Endodermal cell (in vitro differentiated cells): ENCODE measurements at places on chromosomes 12 and 14. TPM values are rescaled to one million over a fixed set of nuclear protein-coding genes. Genes with fewer than 3 reads are reported as not detected.

- no peak overlapping the region for H3K4me3 ChIP-seq
- DNase-seq, result no peak
- no peak overlapping the region for H3K27ac ChIP-seq
- peaks cover 89% of the 10 kb centered on the region for H3K36me3 ChIP-seq
- H3K27me3 ChIP-seq, result no peaks in the 10 kb centered on the region
These were observed 315.3 kb downstream of the MED13L start for GRCh38 chr12:115962216-115962615.

MMP19 gene
- 0.40 to 1.1 TPM (median 0.59 TPM) in 3 replicates for total RNA-seq

DNA sequence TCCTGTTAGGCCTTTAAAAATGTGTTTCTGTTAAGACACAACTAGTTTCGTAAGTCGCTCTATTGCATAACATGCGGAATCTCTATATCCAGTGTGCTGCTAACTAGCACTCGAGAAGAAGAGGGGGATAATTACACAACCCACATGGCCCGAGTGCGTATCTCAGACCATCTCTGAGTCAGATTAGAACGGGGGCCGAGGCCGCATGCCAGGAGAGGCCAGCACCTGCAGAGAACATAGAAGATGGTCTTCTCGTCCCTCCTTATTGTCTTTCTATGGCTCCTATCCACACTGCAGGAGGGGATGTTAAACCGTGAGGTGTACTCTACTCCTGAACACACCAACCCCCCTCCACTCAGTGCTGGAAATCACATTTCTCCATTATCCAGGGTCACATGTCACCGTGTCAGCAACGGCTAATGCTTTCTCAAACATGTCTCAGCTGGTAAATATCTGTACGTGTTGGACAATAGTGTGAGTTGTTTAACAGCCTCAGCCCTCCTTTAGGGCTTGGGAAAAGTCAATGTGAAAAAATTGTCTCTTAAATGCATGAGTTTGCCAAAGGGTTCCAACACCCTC lies 56.3 kb downstream of the CCDC88C start:
- no peak for DNase-seq
- H3K4me3 ChIP-seq, result no peak overlapping the region
- no peaks in the 10 kb centered on the region for H3K27me3 ChIP-seq
- no peak overlapping the region for H3K27ac ChIP-seq
- H3K36me3 ChIP-seq, result peaks cover 3% of the 10 kb centered on the region

GRCh38 chr12:6780573-6780972 lies 8.3 kb downstream of the LAG3 start:
- H3K27ac ChIP-seq, result no peak overlapping the region
- peaks cover 6% of the 10 kb centered on the region for H3K27me3 ChIP-seq
- DNase-seq, result peak; percentile 35
- no peak overlapping the region for H3K4me3 ChIP-seq
- peaks cover 4% of the 10 kb centered on the region for H3K36me3 ChIP-seq

GRCh38 chr12:81727391-81727790 lies 31.8 kb downstream of the PPFIA2 start:
- no peak for DNase-seq
- H3K36me3 ChIP-seq, result no peaks in the 10 kb centered on the region
- no peak overlapping the region for H3K4me3 ChIP-seq
- H3K27ac ChIP-seq, result no peak overlapping the region

GRCh38 chr14:79658221-79658620 lies 553.1 kb downstream of the DIO2 start:
- no peak overlapping the region for H3K4me3 ChIP-seq
- no peaks in the 10 kb centered on the region for H3K27me3 ChIP-seq
- peaks cover 9% of the 10 kb centered on the region for H3K4me1 ChIP-seq

KLRC2 gene
- not detected in 3 replicates for total RNA-seq

DNA sequence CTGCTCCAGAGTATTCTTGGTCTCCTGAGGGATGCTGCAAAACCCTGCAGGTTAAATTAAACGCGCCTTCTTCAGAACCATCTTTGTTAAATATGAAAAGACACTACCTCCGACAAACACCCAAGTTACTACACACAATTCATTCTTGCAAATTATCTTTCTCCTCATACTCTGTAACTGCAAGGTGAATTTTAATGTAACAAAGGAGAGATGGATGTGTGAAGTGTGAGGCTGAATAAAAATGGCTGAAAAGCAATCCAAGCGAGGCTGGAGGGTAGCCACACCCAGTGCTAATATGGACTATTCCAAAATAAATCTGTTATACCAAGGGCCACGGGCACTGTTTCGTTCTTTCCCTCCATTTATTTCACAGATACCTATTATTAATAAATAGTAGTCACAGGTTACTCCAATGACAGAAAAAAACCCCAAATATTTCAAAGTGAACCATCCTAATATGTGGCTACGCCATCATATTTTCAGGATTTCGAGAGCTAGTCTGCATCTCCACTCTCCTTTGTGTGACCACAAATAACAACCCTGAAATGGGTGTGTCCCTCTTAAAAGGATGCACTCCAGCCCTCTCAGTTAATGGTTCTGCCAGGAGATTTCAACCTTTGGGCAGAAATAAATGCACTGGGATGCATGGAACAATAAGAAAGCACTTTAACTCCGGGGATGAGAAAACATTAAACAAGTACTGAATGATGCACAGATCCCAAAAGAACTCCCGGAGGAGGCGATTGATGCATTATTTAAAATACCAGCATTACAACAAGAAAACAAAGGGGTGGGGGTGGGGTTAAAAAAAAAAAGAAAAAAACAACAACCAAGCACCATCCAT lies 53.1 kb upstream of the CCDC175 start:
- peaks cover 24% of the 10 kb centered on the region for H3K27me3 ChIP-seq
- no peaks in the 10 kb centered on the region for H3K36me3 ChIP-seq
- no peak for DNase-seq
- H3K27ac ChIP-seq, result no peak overlapping the region

DNA sequence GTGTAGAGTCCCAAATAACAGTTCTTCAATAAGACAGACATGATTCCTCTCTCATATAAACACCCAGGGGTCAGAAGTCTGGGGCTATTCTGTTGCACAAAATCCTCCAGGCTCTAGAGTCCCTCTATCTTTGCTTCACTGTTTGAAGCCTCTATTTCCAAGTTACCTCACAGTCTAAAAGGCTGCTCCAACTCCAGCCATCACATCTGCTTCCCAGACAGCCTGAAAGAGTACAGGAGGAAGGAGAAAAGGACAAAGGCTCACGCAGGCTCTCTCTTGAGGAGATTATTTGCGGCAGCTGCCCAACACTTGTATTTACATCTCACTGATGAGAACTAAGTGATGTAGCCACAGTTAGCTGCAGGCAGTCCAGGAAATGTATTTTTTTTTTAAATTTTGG lies 6.4 kb downstream of the PAPLN start:
- H3K4me1 ChIP-seq, result peaks cover 5% of the 10 kb centered on the region
- no peak overlapping the region for H3K4me3 ChIP-seq
- no peak overlapping the region for H3K27ac ChIP-seq
- no peaks in the 10 kb centered on the region for H3K36me3 ChIP-seq

CLEC2A gene
- not detected in 2 replicates for total RNA-seq

- no peak overlapping the region for H3K4me3 ChIP-seq
- H3K36me3 ChIP-seq, result no peaks in the 10 kb centered on the region
- DNase-seq, result peak; percentile 72
- H3K27me3 ChIP-seq, result no peaks in the 10 kb centered on the region
- no peak overlapping the region for H3K27ac ChIP-seq
- peaks cover 8% of the 10 kb centered on the region for H3K4me1 ChIP-seq
These were observed 25.8 kb downstream of the DACT1 start for GRCh38 chr14:58663494-58664111.

GRCh38 chr12:21819236-21819635 lies 44.7 kb upstream of the KCNJ8 start:
- DNase-seq, result no peak
- no peaks in the 10 kb centered on the region for H3K4me1 ChIP-seq
- no peak overlapping the region for H3K4me3 ChIP-seq
- no peaks in the 10 kb centered on the region for H3K36me3 ChIP-seq
- no peak overlapping the region for H3K27ac ChIP-seq

PRKAB1 gene
- 25.9 and 28.8 TPM in 2 replicates for total RNA-seq

GRCh38 chr12:131959116-131959515 lies 9.4 kb downstream of the EP400 start:
- H3K36me3 ChIP-seq, result peaks cover 22% of the 10 kb centered on the region
- H3K4me3 ChIP-seq, result no peak overlapping the region
- no peaks in the 10 kb centered on the region for H3K4me1 ChIP-seq
- no peaks in the 10 kb centered on the region for H3K27me3 ChIP-seq

MDGA2 gene
- total RNA-seq, result 0.59 to 1.2 TPM (median 0.82 TPM) in 3 replicates

DNA sequence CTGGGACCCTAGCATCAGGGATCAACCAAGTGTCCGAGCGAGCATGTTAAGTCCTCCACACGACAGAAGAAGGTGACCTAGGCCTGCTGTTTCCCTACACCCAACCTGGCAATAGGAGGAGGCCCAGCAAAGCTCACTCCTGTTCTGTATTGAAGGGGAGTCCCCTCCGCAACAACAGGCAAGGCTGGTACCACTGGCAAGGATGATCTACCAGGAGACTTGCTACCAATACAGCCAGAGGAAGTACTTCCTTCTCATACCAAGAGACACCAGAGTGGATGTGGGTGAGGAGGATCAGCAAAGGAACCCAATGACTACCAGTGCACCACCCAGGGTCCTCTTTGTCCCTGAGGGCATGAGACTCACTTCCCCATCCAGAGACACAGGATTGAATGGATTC lies 4.9 kb downstream of the KLRC1 start:
- no peak overlapping the region for H3K4me3 ChIP-seq
- H3K27me3 ChIP-seq, result no peaks in the 10 kb centered on the region
- peak; percentile 38 for DNase-seq
- H3K27ac ChIP-seq, result no peak overlapping the region

DNA sequence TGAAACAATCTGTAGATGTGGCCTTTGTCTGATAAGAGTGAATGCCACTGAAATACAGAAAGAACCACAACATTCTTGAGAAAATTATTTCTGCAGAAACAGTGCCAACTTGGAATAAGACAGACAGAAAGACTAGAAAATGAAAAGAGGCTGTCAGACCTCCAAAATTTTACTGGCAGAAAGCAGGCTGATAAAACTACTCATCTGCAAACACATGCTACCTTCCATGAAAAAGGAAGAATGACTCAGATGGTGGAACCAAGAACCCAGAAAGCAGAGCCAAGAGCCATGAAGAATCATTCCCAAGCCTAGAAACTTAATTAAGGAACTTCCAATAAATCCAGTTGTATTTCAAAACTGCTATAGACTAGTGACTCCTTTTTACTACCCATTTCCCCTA lies 31.9 kb upstream of the OSBPL8 start:
- H3K27ac ChIP-seq, result no peak overlapping the region
- no peaks in the 10 kb centered on the region for H3K4me1 ChIP-seq
- H3K36me3 ChIP-seq, result no peaks in the 10 kb centered on the region
- DNase-seq, result no peak

GLT8D2 gene
- total RNA-seq, result 0.90 and 1.3 TPM in 2 replicates

DNA sequence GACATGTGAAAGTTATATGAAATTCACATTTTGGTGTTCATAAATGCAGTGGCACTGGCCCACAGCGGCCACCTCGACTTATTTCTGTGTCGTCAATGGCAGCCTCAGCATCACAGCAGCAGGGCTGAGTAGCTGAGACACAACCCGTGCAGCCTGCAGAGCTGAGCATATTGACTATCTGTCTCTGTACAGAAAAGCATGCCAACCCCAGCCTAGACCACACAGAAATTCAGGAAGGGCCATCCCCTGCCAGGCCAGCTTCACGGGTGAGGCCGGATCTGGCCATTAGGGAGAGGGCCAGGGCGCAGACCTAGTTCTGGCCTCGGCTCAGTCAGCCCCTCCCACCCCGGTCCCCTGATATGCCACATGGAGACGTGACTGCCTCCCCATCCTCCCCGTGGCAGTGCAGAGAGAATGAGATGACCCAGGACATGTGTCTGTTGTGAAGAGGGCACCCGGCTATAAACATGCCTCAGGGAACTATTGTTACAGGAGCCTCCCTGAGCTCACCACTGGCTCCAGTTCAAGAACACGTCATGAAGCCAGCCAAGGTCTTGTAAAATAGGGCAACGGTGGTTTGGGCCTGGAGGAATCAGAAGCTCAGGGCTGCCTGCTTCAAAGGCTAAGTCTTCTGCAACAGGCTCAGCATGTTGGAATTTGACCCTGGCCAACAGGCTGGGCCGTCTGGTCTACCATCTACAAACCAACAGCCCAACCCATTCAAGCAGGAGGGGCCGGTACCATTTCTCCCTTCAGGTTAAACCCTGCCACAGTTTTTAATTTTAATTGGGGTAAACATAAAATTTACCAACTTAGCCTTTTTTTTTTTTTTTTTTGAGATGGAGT lies 25.5 kb downstream of the SCARB1 start:
- peaks cover 9% of the 10 kb centered on the region for H3K4me1 ChIP-seq
- H3K4me3 ChIP-seq, result no peak overlapping the region
- H3K27ac ChIP-seq, result no peak overlapping the region
- no peaks in the 10 kb centered on the region for H3K27me3 ChIP-seq

- DNase-seq, result peak; percentile 75
- H3K4me3 ChIP-seq, result no peak overlapping the region
- no peaks in the 10 kb centered on the region for H3K27me3 ChIP-seq
These were observed 44.0 kb downstream of the LRRC74A start for GRCh38 chr14:76870166-76870565.

- no peak within 1 kb of the TSS for H3K27ac ChIP-seq
- H3K4me3 ChIP-seq, result peak within 1 kb of the TSS; percentile 73
- H3K4me1 ChIP-seq, result peaks cover 7% of the 10 kb centered on the region
These were observed at the start of gene DDN for GRCh38 chr12:48999371-49000131. Gene DDN (minus strand): TSS chr12:48999375. CDS start chr12:48999287, 88 bp downstream.

DNA sequence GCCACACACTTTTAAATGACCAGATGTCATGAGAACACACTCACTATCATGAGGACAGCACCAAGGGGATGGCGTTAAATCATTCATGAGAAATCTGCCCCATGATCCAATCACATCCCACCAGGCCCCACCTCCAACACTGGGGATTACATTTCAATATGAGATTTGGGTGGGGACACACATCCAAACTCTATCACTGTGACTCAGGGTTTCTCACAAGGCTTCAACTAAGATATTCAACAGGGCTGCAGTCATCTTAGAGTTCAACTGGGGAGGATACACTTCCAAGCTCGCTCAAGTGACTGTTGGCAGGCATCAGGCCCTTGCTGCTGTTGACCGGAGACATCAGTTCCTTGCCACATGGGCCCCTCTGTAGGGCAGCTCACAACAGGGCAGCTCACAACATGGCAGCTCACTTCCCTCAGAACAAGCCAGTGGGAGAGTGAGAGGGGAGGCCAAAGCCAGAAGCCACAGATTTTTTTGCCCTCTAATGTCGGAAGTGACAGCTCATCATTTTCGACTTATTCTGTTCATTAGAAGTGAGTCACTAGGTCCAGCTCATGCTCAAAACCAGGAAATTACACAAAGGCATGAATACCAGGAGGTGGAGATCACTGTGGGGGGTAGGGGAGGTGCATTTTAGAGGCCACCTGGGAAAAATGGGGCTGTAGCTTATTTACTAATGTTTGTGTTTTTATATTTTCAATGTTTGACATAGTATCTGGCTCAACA lies 50.8 kb upstream of the PTHLH start:
- no peaks in the 10 kb centered on the region for H3K27me3 ChIP-seq
- no peak overlapping the region for H3K4me3 ChIP-seq
- no peak for DNase-seq

GRCh38 chr14:22579236-22579635 lies 9.8 kb downstream of the DAD1 start:
- no peaks in the 10 kb centered on the region for H3K27me3 ChIP-seq
- peaks cover 54% of the 10 kb centered on the region for H3K36me3 ChIP-seq
- no peak overlapping the region for H3K4me3 ChIP-seq

SLC25A21 gene
- 1.9 and 2.1 TPM in 2 replicates for total RNA-seq
